HuH-7.5 (cell line): ENCODE measurements at places on chromosomes 2 and 18.

GRCh38 chr2:27428978-27429541, 629 bp downstream of the NRBP1 start:
- DNase-seq, result peak; percentile 68

GRCh38 chr2:69638630-69639029, 4.9 kb downstream of the AAK1 start:
- no peak for DNase-seq

DNA sequence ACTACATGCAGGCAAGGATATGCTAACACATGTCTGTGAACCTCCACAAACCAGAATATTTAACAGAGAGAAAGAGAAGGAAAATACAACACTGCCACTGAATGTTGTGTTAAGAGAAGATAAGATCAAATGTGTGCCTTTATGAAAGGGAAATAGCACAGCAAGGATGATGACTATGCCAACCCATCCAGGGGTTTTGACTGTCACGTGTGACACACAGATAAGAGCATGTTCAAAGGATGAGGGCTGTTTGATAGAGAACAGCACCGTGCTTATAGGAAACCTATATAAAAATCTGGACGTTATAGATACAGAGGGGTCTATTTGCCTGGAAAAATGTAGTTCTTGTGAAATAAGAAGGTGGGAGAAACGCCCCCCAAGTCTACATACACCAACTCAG, 911.8 kb downstream of the CPS1 start:
- no peak for DNase-seq

- DNase-seq, result no peak
Observed at GRCh38 chr18:35973650-35974049, 1.2 kb downstream of the RMP24 start.

GRCh38 chr2:31277621-31278020, 43.7 kb downstream of the EHD3 start:
- no peak for DNase-seq

DNA sequence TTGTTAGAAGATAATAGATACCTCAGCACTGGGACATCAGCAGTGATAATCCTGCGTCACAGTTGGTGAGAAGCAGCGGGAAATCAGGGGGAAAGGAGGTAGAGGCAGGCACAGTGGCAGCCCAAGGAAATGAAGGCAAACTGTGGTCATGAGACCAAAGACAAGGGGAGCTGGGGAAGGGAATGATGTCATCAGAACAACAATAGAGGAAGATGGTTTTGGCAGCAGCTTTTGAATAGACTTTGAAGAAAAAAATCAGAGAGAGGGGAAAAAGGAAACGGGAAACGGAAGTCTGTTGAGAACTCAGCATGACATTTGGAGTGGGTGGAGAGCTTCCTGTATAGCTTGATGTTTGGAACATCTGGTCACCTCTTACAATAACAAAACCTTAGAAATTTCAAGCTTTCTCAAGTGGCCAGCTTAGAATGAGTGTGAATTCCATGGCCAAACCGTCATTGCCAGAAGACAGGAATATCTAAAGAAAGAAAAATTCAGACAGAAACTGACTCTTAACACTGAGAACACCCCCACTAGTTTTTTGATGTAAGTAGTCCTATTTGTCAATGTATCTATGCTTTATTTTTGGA, 18.4 kb upstream of the YES1 start:
- DNase-seq, result no peak

GRCh38 chr2:45575881-45576280, 35.2 kb downstream of the SRBD1 start:
- no peak for DNase-seq

GRCh38 chr2:11103984-11104793, 51.1 kb upstream of the SLC66A3 start:
- no peak for DNase-seq

DNA sequence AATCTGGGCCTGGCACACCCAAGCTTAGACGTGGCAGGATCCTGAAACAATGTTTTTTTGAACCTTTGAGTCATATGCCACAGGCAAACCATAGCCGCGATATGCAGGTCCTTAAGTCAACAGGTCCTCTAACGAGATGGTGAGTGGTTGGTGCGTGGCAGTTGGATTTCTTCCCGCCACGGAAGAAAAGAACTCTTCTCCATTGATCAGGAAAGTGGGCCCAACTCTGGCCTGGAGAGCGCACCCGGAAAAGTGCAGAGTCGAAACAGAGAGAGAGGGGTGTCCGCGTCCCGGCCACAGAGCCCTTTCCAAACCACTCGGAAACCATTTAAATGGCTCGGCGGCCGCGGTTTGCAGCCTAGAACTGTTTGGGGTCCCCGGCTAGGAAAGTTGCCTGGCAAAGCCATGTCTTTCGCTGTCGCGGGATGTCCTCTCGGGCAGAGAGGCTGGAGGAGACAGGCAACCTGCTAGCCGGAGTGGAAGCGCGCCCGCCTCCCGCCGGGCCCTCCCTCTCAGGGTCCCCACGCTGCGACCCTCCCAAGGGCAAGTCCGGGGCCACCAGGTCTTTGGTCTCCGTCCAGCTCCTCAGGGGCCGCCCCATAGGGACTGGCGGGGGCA, 777 bp downstream of the GALNT3 start:
- DNase-seq, result peak; percentile 45

DNA sequence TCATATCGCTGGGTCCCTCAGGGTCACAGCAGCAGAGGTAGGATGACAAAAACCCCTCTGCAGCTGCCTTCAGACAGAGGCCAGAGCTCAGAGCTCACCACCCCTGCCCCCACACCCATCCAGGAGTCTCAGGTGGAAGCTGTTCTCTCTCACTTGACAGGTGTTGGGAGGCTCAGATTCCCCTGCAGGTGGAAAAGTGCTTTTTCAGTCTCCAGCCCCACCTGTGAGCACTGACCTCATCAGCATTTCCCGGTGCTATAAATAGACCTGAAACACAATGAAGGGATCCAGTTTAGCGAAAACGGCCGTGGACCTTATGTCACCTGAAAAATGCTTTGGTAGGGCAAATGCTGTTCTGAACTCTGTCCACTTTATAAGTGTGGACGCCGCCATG, 254.9 kb downstream of the NDUFA10 start:
- no peak for DNase-seq

GRCh38 chr2:230697676-230698075, 15.0 kb upstream of the CAB39 start:
- no peak for DNase-seq

DNA sequence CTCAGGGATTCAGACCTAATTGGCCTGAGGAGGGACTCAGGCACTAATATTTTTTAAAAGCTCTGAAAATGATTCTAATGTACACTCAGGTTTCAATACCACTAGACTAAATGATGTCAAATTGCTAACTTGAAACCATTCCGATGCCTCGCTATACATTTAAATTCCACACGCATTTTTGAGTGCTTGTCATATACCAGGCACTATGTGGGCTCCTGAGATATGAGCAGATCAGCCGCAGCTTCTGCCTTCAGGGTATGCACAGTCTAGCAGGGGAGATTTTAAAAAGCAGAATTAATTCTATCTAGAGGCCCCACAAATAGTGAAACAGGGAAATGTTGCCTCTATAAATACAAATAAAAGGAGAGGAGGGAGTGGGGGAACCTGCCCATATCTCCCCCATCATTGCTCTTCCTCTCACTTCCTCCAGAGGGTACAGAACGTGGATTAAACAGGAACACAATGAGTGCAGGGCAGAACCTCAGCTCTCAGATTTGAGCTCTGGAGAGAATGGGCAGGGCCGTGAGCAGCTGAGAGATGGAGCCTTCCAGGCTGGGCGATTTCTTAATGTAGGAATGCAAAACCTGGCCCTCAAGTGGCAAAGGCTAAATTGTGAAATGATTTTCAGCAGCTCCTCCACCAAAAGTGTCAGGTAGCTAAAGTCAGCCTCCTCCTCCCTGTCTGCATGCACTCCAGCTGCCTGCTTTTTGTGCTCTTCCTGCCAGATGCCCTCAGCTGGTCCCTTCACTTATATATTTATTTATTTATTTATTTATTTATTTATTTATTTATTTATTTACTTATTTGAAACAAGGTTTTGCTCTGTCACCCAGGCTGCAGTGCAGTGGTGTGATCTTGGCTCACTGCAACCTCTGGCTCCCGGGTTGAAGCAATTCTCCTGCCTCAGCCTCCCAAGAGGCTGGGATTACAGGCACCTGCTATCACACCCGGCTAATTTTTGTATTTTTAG, 24.6 kb upstream of the LBH start:
- DNase-seq, result no peak

DNA sequence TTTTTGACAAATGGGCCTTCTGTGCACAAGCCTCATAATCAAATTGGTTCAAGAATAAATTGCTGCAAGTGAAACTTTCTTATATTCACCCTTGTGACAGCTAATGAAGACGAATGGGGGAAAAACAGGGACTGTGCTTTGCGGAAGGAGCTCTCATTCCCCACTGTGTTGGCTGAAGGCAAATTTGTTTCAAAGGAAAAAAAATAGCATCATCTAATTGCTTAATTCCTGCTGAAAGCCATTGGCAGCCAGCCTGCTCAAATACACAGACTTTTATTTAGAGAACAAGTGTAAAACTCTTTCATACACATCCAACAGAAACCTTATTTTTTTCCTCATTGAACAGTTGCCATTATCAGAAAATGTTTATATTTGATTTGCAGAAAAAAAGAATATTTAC, 172.3 kb downstream of the ARL6IP6 start:
- DNase-seq, result no peak

DNA sequence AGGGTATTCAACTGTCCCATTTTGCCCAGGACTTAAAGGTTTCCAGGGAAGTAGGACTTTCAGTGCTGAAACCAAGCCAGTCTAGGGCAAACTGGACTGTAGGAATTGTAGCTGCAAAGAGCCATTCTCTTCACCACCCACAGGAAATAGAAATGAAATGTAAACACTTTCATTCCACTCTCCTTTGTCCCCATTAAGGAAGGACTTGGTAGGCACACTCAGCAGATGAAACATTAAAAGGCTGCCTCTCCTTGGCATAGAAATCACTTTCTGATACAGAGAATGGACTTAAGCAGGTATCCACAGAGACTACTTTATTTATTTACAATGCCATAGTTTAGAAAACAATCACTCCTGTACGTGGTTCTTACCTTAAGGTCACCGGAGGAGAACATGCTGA, 102.9 kb upstream of the CCDC195 start:
- DNase-seq, result no peak

DNA sequence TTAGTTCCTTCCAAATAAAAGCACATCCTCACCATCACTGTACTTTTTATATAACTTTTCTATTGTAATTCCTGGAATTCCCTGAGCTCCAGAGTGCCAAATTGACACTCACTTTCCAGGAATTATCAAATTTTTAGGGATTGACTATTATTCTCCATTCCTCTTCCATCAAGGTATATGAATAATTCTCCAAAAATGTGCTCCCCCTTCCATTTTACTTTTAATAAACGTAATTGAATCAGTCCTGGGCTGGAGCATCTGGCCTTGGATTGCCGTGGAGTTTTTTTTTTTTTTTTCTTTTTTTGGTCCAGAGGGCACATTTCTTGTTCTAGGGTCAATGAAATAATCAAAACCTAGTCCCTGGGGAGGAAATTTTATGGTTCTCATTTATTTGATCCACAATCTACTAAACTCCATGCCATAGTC, 304.3 kb downstream of the CDCA7 start:
- no peak for DNase-seq

DNA sequence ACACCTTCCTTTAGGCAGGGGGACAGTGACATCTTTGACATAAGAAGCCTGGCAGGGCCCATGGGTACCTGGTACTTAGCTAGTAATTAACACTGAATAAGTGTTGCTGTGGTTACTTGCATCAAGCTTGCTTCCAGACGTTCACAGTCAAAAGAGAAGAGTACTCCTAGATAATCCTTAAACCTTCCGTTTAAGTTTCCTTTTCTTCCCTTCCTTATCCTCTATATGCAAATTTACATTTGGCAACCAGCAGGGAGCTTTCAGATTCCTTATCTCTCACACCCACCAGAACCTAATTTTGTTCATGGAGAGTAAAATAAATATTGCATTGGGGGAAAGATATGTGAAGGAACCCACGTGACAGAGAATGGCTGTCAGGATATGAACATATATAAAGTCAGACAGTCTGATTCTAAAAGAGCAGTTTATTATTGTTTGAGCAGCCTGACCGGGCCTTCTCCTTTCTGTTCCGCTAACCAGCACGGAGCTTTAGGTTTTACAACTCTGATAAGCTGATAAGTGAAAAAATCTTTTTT, 7.8 kb upstream of the RAB31 start:
- DNase-seq, result no peak

DNA sequence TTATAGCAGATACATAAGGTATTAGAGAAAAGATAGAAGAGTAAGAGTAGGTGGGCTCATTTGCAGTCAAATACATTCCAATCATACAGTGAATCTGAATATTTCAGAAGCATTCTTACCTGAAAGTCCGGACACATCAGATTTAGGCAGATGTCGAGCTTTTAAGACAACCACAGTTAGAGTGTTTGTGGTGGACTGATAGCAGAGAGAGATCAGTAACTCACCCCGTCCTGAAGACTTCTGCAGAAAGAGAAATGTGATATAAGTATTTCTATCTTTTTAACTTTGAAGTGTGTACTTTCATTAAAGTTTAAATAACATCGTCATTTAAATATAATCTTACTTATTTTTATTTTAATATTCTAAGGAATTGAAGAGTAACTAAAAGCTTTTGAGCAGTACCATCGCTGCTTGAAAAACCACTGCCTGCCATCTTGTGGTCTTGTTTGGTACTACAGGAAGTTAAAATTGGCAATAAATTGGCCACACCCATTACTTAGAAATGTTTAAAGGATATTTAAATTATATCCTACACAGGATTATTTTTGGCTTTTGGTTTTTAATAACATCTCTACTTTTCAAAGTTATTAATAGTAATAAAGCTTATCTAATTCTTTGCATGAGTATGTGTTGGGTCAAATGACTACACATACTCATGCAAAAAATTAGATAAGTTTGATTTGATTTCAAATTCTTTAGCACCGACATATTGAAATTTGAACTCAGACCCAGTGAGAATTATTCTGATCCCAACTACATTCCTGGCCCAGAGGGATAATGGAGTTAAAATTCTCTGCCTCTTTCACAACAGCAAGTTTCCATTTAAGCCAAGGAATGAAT, 5.5 kb downstream of the SYT4 start:
- DNase-seq, result no peak

GRCh38 chr2:10404324-10405143, 43.6 kb downstream of the ODC1 start:
- DNase-seq, result no peak
